H54 (cell line): ENCODE measurements at places on chromosomes 6 and 20.
A peak's percentile ranks its signal among the peaks of the same experiment; 100 is the strongest.

GRCh38 chr6:161921602-161922395, 647.9 kb upstream of the AGPAT4 start:
- no peak for DNase-seq

DNA sequence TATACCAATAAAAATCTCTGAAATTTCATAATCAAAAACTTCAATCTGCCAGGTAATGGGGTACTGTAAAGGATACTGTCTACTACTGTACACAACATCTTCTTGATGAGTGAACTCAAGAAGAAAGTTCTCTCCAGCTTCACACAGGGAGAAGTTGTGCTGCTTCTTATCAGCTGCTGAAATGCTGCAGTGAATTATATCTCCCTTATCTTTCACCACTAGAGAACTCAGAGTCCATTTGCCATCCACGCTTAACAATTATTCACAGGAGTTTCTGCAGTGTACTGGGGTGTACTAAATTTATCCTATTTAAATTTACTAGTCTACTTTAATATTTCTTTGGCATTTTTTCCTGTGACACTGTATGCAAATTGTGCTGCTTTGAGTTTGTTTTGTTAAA, 384.8 kb downstream of the TFAP2B start:
- DNase-seq: no peak

GRCh38 chr6:143064271-143064670, 3.6 kb downstream of the AIG1 start:
- DNase-seq: no peak

DNA sequence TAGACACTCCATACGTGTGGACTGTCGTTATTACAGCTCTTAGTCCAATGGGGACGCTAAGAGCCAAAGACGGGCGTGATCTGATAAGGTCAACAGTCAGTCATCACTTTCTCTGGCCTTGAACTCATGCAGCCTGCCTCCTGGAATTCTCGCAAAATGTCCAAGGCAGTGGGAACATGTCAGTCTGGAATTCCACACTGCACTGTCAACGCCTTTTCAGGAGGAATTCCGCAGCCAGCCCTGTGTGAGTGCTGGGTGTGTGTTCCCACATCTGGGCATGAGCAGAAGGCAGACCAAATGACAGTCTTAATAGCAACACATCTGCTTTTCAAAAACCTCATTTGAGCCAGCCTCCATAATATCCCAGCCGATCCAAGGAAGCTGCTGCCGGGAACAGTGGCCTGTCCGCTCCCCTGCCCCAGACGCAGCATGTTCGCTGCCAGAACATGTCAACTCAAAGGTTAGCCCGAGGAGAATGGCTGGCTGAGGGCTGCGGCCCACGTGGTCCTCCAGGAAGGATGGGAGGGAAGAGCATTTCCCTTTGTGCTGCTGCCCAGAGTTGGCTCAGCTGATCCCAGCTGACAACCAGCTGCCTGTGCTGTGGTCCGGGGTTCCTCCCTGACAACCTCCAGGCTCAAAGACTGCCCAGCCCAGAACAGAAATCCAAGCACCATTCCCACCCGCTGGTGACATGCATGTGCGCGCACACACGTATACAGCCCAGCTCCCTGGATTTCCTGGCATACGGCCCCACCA, 103.1 kb downstream of the SULF2 start:
- no peak for DNase-seq

DNA sequence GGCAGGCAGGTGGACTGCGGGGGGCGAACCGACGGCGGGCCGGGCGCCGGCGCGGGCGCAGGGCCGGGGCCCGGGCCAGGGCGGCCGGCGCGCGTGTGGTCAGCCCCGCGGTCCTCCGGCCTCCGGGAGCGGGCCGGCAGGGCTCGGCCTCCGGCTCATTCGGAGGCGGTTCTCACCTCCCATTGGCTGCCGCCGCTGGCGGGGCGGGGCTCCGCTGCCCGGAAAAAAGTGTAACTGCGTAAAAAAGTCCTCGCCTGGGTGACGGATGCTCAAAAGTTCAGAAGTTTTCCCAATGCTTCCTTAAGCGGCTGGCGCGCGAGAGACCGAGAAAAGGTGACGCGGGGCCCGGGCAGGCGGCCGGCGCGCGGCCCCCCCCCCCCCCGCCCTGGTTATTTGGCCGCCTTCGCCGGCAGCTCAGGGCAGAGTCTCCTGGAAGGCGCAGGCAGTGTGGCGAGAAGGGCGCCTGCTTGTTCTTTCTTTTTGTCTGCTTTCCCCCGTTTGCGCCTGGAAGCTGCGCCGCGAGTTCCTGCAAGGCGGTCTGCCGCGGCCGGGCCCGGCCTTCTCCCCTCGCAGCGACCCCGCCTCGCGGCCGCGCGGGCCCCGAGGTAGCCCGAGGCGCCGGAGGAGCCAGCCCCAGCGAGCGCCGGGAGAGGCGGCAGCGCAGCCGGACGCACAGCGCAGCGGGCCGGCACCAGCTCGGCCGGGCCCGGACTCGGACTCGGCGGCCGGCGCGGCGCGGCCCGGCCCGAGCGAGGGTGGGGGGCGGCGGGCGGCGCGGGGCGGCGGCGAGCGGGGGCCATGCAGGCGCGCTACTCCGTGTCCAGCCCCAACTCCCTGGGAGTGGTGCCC, at the start of gene FOXC1:
Gene FOXC1, plus strand, starts transcription at position 268 of the 849 bp plus-strand sequence. Its CDS starts 531 bp downstream, at position 799.
- DNase-seq: peak; percentile 100

GRCh38 chr20:63747622-63748069, 8.1 kb downstream of the SLC2A4RG start:
- DNase-seq: no peak

GRCh38 chr6:140032189-140032588, 657.7 kb upstream of the CITED2 start:
- DNase-seq: no peak

GRCh38 chr20:16864963-16865362, 116.8 kb downstream of the OTOR start:
- DNase-seq: no peak

DNA sequence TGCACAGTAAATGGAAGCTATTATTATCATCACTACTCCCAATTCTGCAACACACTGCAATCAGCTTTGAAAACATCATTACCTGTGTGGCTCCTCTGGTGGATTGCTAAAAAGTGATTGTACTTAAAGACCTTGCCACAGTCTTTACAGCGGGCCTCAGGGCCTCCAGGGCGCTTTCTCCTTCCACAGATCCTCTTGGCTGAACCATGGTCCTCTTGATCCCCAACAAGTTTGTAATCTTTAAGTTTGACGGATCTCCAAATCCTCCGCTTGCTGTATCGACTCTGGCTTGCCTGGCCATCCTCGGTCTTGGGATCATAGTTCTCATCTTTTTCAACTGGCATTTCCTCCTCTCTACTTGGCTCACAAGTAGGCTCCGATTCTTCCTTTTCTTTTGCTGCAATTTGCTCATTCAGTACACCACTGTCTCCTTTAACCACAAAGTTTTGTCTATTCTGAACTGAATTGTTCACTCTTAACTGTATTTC, 2.0 kb downstream of the ZBTB24 start:
- DNase-seq: no peak

DNA sequence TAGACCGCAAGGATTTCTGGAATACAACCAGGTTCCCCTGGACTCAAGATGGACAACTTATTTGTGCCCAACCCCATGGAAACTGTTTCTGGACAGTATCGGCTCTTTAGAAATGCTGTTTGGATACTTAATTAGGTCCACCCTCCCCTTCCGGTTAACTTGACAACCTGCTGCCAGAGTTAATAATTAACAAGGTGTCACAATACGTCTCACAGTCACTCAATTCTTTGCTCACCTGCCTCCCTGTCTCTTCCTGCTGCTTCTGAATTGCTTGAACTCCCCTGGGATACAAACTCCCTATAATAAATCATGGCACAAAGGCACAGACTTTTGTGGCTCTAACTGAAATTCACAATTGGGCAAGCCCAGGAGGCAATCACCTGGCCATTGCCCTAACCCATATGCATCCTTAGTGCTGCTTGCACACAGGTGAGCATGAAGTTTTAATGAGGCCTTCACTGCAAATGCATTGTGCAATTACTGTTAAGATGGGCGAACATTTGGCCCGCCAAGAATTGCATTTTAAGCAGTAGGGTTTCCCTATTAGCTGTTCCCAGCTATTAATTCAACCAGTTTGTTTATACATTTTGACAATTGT, 504.4 kb upstream of the NOX3 start:
- no peak for DNase-seq

GRCh38 chr6:136795386-136795785, 3.1 kb upstream of the MAP3K5 start:
- no peak for DNase-seq

DNA sequence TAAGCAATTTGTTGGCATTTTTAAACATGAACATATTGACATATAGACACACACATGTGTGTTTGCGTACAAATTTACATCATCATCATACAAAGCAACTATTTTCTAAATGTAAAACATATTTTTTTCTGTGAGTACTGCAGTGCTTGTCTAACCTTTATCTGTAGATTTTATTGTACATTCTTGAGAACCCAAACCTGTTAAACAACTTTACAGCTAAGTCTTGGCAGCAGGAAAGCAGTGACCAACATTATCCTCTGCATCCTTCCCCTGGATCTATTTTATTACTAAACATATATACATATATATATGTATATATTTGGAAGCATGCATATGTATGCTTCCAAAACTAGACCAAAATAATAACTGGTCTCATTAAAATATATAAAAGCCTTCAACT, 10.4 kb upstream of the PLCB1 start:
- no peak for DNase-seq

GRCh38 chr20:5039889-5040288, 38.6 kb upstream of the SLC23A2 start:
- DNase-seq: no peak

DNA sequence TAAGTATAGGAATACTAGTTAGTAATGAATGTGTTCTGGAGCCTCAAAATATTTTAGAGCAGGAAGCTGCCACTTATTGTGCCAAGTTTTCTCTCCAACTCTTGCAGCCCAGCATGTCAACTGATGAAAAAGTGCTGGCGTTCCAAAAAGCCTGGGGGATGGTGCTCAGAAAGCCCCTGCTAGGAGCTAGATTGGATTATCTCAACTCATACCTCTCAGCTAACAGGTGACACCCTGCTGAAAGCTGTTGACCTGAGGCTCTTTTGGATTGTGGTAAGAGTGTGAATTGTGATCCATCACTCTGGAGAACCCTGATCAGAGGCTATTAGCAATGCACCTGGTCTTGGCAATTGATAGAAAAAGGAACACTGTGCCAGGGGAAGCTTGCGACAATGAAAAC, 580.4 kb downstream of the EYS start:
- DNase-seq: no peak

GRCh38 chr20:45508068-45508886, 7.1 kb downstream of the SPINT3 start:
- DNase-seq: no peak

GRCh38 chr20:23603321-23603720, 2.4 kb downstream of the CST9 start:
- DNase-seq: no peak

DNA sequence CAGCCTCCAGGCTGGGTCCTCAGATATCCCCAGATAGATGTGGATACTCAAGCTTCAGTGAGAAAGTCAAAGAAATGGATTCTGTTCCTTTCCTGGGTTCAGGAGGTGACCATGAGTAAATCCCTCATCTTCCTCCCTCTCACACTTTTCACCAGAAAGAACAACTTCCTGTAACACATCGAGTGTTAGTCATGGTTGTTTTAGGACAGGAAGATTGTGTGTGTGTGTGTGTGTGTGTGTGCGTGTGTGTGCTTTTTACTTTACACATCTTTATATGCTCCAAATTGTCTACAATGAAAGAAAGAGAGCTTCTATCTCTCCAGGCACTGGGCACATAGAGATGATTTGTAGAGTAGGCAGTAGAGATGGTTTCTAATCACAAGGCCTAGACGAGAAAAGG, 139.9 kb downstream of the TBXT start:
- no peak for DNase-seq

DNA sequence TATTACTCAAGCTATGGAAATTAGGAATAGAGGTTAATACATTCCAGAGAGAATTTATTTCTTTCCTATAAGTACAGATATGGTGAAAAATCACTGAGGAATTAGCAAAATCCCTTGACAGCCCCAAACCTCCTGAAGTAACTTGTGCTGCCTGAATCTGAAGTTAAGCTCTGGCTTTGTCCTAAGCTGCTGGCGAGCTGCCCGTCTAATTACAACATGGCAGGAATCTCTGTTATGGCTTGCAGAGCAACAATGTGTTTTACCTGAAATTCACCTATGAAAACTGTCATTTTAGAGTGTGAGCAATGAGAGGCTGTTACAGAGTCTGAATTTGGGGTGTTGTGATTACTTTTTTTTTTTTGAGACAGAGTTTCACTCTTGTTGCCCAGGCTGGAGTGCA, 22.5 kb upstream of the IYD start:
- no peak for DNase-seq

- DNase-seq: peak; percentile 0
Measured at GRCh38 chr6:97947841-97948240, 664.8 kb upstream of the MMS22L start.

DNA sequence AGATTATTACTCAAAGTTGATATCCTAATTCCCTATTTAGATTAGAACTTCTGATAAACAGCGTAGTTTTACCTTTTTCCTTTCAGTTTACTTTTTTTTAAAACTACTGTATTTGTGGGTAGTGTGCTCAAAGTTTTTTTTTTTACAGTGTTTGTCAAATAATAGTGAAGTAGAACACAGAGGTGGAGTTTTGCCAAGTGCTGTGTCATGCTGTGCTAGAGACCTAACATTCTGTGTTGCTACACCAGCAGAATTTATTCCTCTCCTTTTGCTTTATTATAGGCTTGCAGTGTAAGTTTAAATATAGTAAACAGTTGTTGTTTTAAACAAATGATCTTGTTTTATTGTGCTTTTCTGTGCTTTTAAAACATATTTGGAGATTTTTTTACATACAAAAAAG, 125.4 kb downstream of the HIVEP1 start:
- DNase-seq: no peak

GRCh38 chr6:134014588-134015137, 37.8 kb downstream of the SLC2A12 start:
- no peak for DNase-seq
